Stimulated activated CD8-positive, alpha-beta memory T cell treated with anti-CD3 and anti-CD28 coated beads, Interleukin-4, amount 100 ng/mL, for 4 hours (primary cell): ENCODE measurements at places on chromosomes 7 and 10.

DNA sequence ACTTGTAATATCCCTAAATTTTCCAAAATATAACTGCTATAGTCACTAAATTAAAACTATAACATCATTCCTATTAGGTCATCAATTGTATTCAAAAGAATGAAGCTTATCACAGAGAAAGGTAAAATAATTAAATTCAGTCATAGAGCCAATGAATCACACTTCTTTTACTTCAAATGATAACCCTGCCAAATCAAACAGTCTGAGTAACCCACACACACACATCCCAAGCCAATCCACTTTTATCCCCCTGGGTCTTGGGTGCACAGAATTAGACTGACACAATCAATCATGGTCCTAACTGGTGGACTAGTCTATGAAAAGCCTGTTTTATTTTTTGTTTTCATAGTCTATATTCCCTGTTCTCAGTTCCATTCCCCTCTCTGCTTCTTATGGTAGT lies 25.6 kb downstream of the CTNNA3 start:
- no peak for DNase-seq

DNA sequence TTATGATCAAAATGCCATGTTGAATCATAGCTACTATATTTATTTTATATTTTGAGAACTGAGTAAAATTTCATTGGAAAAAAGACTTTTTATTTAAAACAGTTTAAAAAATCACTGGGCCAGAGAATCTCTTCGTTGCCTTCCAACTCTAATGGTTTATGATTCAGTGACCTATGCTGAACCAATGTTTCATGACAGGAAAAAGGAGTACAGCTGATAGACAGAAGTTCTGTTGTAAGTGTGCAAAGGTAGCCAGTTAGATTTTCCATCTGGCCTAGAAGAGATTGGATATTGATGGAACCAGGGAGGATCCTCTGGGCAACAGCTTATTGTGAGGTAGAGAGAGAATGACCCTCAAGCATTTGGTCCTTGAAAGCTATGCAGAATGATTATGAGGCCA lies 745.8 kb downstream of the SUGCT start:
- no peak for DNase-seq

- DNase-seq, result no peak
Observed at GRCh38 chr10:131584287-131584686, 272.8 kb upstream of the TCERG1L start.

DNA sequence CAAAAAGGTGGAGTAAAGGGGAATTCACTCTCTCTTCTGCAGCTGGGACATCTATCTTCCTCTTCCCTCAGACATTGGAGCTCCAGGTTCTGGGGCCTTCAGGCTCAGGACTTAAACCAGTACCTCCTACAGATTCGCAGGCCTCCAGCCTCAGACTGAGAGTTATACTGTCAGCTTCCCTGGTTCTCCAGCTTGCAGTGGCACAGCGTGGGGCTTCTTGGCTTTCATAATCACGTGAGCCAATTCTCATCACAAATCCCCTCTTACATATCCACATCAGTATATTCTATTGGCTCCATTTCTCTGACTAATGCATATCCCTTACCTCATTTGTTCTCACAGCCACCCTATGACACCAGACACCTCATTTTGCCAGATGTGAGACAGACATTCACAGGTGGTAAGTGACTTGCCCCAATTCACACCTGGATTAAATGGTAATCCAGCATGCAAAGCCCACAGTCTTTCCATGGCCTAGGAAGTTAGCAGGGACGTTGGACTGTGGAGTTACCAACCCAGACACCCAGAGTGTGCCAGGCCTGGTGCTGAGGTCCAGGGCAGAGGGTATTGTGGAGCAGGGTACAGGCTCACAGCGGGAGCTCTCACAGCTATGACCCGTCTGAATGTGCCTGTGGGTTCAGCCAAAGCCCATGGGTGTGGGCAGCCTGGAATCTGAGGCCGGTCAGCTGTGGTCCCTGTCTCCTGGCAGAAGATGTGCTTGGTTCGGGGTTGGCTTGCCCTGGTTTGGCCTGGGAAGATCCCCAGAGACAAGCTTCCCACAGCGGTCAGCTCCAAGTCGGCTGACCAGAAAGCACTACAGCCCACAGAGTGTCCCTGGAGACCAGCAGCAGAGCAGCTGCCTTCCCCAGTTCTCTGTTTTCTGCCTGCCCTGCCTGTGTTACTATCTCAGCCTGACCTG lies 18.4 kb upstream of the ZCCHC24 start:
- DNase-seq, result no peak
